ENCODE measurements at places on chromosomes 2 and 18.

DNA sequence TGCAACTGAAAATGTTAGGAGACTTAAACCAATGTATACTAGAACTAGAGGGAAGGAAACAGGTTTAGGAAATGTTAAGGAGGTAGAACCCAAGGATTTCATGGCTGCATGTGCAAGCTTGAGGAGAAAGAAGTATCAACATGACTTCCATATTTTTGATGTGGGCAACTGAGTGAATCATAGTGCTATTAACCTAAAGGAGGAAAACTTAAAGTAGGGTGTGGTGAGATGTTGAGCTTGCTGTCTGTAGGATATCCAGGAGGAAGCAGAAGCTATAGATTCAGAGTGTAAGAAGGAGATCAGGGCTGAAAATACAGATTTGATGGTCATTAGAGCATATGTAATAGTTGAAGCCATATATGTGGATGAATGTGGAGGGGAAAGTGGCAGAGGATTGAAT is 31.5 kb downstream of the NDC80 start:
- DNase-seq, result no peak

DNA sequence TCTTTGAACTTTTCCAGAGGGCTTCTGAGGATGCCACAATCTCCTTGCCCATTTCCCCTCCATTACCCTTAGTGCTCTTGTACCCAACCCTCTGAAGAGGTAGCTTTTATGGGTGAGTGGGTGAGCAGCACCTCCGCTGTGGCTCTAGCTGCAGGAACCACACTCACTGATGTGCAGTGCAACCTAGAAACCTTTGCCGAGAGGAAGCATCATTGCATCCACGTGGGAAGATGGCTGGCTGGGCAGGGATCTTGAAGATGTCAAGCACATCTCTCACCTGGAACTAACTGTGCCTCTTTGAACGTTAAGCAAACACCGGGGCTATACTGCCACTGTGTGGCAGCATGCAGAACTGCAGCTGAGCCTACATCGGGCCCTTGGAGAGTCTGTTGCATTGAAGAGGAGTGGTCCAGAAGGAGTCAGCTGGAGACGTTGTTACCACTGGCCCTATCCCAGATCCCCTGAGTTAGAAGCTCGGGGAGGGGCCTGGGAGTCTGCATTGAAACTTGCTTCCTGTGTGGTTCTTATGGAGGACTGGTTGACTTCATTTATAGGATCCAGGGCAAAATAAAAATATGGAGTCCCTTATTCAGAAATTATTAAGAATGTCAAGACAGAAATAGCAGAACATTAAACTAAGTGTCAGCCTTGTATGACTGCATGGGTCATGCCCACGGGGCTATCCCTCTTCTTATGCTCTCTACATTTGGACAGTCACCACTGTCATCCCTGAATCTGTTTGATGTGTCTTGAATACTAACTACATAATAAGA is 28.7 kb downstream of the IGFBP5 start:
- peak; percentile 62 for DNase-seq

- no peak for DNase-seq
Observed at GRCh38 chr18:41530970-41531369, 424.1 kb upstream of the PIK3C3 start.

GRCh38 chr2:237627441-237628246 is at the start of gene LRRFIP1:
Gene LRRFIP1, plus strand, starts transcription at chr2:237627587. Its CDS starts 58 bp downstream, at chr2:237627645.
- peak; percentile 16 for DNase-seq

GRCh38 chr2:217684431-217685254 is 318.2 kb downstream of the TNS1 start:
- DNase-seq, result no peak

DNA sequence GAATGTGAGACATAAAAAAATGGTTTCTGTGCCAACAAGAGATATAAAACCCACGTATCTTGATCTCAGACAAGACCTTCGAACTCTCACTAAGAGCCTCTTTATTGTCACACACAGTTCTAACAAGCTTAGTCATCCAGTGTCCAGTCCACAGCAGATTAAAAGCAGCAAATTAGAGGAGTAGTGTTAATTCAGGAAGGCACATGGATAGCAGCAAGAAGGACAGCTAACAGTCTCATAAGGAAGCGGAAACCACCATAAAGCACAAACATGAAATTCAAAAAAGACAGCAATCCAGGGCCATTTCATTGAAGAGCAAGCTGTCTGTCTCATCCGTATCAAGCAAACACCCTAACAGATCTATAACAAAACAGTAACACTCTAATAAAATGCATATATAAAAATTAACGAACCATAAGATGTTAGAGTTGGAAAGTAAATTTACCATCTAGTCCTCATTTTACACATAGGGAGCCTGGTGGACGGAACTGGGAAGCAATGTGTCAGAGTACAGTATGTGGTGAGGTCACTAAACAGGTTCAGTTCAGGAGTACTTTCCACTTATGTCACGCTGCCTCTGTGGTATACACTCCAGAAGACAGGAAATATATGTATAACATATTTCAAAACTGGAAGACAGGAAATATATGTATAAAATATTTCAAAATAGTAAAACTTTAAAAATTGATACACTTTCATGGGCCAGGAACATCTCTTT is 18.3 kb downstream of the AAK1 start:
- no peak for DNase-seq
